ENCODE measurements at places on chromosomes 3 and 15.

DNA sequence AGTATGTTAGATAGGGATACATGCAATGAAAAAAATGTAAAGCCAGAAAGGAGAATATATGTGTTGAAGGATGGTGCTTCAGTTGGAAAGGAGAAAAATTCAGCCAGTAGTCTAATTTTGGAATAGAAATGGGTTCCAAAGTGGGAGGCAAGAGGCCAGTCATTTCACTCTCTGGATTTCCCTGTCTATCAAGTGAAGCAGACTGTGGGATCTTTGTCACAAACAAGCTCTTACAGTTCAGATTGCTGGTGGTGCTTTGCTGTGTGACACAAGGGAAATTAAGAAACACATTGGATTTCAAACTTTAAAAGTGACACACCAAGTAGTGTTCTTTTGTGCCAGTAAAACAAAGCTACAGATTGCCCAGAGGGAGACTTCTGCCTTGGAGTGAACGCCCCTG, 82.0 kb upstream of the BFSP2 start:
- no peak for DNase-seq

DNA sequence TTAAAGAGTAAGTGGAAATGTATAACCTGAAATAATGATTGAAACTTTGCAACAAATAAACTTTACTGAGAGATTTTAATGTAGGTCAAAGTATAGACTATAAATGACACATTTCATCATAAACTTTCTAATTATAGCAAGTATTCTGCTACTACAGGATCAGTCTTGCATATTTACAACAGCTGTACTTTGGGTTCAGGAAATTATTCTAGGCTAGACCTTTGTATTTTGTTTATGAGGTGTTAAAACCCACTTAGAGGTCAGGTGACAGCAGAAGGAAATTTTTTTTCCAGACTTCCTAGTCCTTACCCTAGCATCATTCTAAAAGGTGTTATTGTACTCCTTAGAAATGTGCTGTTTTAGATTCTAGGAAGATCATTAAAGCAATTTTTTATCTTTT, 2.3 kb downstream of the RNF7 start:
- no peak for DNase-seq

DNA sequence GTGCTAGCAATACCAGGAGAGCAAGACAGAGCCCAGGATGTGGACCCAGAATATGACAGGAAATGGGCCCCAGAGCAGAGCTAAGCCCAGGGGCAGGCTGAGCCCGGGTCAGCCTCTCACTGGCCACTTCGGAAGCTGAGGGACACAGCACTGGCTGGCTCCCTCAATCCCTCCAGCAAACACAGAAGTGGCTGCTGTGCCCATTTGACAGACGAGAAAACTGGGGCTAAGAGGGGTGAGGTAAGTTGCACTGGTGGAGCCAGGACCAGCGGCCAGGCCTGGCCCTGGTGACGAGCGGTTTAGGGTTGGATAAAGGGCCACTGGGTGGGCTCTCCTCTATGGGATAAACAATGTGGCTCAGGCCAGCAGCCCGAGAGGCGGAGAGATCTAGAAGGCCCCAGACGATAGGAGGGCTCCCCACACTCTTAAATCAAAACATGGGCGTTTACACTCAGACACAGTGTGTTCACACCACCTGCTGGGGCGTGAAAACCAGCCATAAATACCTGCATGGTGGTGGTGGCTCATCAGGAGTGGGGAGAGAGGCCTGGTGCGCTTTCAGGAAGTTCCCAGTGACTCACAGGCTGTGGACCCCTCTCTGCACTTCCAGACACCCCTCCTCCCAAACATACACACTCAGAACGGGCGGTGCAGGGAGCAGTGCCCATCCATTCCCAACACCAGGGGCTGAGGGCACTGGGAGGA, 12.0 kb upstream of the LINGO1 start:
- no peak for DNase-seq

- DNase-seq = no peak
These were observed 872 bp downstream of the DLEC1 start for GRCh38 chr3:38039899-38040261.

DNA sequence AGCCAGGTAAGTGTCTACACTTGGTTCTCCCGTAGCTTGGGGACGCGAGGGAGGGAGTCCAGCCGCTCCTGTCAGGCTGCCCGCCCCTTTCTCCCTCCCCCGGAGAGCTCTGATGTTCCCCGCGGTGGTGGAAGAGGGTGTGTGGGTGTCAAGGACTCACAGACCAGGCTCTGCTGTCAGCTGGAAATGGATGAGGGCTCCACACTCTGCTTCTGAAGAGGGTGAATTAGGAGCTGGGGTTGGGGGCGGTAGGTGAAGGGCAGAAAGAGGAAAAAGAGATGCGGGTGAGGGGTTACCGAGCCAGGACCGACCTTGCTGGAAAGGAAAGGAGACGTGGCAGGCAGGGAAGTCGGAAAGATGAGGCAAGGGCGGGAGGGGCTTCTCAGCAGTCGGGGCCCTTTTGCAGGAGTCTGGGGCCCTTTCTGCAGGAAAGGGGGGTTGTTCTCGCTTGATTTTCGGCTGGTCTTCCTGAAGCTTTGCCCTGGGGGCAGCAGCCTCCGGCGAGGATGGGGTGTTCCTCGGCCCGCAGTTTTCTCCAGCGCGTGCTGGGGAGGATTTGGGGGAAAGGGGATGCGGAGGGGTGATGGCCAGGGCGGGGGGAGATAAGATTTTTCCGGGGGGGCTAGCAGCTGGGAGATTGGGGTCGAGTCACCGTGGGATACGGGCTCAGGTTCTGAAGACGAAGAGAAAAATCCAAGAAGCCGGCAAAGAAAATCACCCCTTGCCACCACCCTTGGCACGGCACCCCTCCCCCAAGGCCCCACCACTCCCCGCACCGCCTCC, 602 bp upstream of the BAHD1 start:
- DNase-seq = no peak
